ENCODE measurements at places on chromosomes 2 and 18.

DNA sequence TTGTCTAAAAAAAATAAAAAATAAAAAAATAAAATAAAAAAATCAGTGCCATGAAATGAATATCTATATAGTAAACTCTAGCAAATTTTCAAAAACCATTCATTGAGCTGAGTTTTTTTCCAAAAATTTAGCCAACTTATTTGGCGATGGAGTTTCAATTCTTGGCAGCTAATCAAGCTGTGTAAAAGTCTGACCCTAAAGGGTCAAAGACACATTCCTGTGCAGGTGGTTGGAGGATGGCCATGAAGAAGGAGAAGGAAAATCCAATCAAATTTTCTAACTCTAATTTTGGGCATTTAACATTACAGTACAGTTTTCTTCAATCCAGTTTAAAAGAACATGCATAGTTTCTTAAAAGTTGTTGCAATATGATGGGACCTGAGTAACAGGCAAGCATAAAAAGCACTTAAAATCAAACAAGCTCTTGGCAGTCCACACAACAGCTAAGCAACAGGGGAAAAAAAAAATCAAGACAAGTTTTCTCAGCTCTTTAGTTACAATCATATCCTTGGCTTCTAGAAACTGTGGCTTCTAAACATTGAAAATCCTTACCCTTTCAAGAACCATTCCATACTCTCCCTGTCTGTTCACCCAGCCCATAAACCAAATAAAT lies 54.5 kb downstream of the ACVR1 start:
- DNase-seq, result no peak

DNA sequence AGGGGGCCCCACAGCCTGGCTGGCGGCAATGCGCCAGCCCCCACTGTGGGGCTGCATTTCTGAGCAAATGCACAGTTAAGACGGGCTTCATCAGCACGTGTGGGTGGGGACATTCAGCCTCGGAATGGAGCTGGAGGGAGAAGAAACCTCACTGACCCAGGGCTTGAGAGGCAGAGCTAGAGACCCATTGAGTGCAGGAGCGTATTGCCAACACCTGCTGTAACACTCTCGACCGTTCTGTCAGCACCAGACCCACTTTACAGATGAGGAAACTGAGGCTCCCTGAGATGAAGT lies 200.9 kb upstream of the RAB6C start:
- no peak for DNase-seq

DNA sequence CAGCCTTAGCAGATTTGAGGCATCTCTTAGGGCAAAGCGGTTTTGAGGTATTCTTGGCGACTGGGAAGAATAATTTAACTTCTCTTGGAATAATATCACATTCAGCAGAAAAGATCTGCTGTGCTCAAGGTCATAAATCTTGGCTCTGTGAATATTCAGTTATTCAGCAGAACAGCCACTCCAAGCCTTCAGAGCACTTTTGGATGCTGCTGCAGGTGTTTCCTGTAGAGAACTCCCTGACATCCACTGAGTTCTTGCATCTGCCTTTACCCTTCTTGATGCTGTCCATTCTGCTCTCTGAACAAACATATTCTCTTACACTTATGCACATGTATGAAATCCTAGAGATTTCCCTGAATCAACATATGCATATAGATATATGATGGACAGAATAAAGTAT lies 390.3 kb downstream of the NRXN1 start:
- no peak for DNase-seq

GRCh38 chr2:28516950-28517349 lies 21.1 kb downstream of the PLB1 start:
- no peak for DNase-seq

- no peak for DNase-seq
Observed at GRCh38 chr2:169775354-169775753, 23.3 kb upstream of the SSB start.

- no peak for DNase-seq
Observed at GRCh38 chr2:8189316-8189715, 492.5 kb upstream of the ID2 start.

Measured in SW 1271 (cell line).